ENCODE measurements at places on chromosomes 16 and 17.

- peak; percentile 90 for DNase-seq
These were observed at the start of gene EDC4 for GRCh38 chr16:67872631-67873434. Gene EDC4, plus strand, starts transcription at chr16:67873052. Its CDS starts 210 bp downstream, at chr16:67873262.

GRCh38 chr17:866568-867103, 84.5 kb downstream of the MRM3 start:
- DNase-seq: no peak

DNA sequence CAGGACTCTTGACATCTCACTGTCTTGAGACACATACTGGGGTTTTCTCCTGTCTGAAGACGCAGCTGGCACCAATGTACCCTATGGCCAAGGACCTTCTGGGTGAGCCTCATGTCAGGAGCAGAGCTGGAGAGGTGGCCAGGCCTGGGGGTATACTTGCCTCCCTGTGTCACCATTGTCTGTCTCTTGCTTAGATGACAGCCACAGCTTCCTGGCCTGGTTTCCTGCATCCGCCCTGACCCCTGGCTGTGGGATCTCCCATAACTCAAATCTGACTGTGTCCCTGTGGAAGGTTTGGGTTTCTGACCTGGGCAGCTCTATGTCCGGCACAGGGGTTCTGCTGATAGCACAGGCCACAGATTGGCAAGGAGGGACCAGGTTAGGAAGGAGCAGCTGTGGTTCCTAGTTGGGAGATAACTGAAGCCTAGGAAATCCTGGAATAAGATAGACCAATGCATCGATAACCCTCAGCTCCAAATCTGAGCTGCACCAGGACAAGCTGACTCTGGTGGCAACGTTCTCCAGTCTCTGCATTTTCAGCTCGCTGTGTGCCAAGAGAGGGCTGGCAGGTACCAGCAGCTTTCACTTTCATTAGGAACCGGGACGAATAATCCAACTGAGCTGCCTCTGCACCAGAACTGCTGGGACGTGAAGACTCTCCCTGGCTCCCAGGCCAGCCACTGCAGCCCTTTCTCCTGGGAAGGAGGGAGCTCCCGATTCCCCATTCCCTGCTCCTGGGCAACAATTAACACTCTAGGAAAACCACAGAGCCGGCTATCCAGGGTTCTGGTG, 5.0 kb downstream of the DEXI start:
- peak; percentile 68 for DNase-seq

DNA sequence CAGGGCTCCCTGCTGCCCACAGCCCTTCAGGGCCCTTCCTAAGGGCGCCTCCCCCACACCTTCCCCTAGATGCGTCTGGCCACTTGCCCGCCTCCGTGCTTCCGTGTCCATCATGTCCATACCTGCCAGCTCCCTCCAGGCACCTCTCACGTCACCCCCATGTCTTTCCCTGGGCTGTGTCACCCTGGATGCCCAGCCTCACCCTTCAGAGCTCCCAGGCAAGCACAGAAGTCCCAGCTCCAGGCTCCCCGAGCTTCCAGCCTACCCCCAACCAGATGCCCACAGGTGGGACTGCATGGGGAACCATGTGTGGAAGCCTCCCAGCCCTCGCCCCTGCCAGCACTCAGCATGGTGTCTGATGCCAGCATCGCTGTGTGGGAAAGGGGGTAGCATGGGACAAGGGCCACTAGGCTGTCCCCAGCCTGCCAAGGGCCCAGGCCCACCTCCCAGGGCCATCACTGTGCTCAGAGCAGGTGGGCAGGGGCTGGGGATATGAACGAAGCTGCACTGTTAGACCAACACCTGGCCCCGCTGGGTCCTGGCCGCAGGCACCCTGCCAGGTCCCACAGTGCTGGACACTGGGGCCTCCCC, 1.9 kb upstream of the AXIN1 start:
- no peak for DNase-seq

- DNase-seq: no peak
These were observed 66.2 kb downstream of the TNFRSF13B start for GRCh38 chr17:16905593-16906191.

GRCh38 chr17:62714016-62714777, 86.7 kb downstream of the MRC2 start:
- DNase-seq: no peak

- no peak for DNase-seq
These were observed 30.8 kb downstream of the CDIP1 start for GRCh38 chr16:4507588-4508345.

DNA sequence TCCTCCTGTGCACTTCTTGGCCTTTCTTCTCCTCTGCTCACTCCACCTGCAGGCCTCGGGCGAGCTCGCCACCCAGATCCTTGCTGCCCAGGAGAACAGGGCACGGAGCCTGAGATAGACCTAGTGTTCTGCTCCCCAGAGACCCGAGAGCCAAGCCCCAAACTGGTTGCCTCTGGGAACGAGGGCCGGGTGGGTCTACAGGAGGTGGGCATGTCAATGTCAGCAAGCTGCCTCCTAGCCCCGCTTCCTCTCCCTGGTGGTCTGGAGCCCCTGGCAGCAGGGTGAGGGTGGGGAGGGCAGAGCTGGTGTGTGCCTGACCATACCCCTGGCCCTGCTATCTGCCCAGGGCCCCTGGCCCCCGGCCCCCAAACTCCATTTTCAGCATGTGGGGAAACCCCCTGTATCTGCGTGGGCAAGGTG, 841 bp upstream of the NDRG4 start:
- DNase-seq: no peak

DNA sequence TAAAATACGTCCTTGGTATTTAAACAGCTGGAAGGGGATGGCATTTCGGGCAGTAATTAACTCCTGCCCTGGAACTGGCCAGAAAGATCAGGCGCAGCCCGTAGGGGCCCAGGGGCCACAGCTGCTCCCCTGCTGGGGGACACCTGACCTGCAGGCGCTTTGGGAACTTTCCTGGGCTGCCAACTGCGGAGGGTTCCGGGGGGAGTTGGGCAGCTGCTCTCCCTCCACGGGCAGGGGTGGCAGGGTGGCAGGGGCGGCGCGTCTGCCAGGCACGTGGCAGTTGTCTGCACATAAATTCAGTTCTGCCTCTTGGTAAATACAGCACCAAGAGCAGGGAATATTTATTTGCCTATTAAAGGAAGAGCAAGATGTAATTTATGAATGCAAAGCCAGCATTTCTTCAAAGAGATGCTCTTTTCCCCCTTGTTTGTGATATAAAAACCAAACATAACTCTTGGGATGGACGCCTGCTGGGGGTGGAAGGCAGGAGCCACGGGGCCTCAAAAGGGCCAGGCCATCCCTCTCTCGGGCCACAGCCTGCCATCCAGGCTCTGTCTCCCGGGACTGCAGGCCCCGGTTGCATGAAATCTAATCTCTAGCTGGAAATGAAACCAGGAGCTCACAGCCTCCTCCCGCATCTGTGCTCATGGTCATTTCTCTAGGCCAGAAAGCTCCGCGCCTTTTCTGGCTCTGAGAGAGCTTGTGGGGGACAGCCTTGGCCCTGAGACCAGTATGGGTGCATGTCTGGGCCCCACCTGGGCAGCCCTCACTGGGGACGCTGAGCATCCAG, 29.9 kb upstream of the CHMP6 start:
- DNase-seq: no peak

DNA sequence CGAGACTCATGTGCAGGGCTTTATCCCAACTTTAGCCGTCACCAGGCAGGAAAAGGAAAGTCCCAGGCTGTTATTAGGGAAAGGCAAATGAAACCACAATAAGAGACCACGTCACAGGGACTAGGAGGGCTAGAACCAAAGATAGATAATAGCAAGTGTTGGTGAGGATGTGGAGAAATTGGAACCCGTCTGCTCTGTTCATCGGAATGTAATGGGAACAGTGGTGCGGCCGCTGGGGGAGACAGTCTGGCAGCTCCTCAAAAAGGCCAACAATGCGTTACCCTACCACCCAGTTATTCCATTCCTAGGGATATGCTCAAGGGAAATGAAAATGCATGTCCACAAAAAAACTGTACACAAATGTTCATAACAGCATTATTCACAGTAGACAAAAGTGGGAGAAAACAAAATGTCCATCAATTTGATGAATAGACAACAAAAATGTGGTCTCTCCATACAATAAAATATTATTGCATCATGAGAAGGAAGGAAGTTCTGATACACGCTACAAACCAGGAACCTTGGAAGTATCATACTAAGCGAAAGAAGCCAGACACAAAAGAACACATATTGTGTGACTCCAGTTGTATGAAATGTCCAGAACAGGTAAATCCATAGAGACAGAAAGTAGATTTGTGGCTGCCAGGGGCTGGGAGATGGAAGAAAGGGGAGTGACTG, 19.5 kb upstream of the USP10 start:
- no peak for DNase-seq

DNA sequence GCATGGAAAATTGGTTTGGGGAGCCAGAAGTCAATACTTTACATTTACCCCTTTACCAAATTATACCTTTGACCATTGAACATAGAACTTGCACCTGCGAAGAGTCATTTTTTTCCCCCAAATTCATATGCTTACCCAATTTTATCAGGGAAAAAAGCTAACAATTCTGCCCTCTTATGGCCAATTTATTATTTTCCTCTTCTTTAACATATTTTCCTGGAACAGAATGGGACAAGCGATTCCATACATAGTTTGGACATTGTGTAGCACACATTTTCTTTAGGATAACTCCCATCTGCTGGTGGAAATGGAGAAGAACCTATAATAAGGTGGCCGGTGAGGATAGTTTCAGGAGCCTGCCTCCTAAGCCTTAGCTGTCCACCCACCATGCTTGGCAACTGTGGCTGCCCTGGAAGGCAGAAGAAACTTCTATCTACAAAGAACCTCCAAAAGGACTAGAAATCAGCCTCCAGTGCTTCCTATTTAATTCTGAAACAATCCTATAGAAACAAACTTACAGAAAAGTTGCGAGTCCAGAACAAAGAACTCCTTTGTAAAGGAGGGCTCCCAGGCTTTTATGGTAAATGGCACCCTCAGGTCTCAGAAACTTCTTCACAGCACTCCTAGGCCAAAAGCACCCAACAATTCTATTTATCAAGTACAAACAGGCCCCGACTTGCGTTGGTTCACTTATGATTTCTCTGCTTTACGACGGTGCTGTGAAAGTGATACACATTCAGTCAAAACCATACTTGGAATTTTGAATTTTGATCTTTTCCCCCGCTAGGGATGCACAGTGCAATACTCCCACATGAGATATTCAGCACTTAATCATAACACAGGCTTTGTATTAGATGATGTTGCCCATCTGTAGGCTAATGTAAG, 64.1 kb upstream of the CACNG4 start:
- DNase-seq: peak; percentile 4

GRCh38 chr17:43661699-43662412, at the start of gene MEOX1:
Gene MEOX1, minus strand, starts transcription at chr17:43661922. Its CDS starts 388 bp downstream, at chr17:43661534.
- no peak for DNase-seq

- no peak for DNase-seq
These were observed 26.6 kb upstream of the SRCIN1 start for GRCh38 chr17:38632334-38632733.

GRCh38 chr17:64974750-64975317, 55.6 kb upstream of the LRRC37A3 start:
- DNase-seq: peak; percentile 16

DNA sequence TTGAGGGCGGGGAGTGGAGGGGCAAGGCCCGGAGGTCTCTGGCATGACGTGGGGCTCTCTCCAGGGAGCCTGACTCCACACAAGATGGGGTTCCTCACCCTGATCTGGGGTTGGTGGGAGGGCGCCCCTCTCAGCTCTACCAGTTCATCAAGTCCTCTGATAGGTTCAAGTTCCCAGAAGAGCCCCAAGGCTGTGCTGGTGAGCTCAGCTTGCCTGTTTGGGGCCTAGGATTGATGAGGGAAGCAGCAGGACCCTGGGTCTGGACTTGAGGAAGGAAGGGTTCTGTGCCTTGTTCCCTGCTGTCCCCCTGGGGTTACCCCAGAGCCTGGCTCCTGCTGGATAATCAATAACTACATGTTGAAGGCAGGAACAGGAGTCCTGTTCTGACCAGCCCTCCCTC, 3.5 kb downstream of the MGAT5B start:
- DNase-seq: no peak

DNA sequence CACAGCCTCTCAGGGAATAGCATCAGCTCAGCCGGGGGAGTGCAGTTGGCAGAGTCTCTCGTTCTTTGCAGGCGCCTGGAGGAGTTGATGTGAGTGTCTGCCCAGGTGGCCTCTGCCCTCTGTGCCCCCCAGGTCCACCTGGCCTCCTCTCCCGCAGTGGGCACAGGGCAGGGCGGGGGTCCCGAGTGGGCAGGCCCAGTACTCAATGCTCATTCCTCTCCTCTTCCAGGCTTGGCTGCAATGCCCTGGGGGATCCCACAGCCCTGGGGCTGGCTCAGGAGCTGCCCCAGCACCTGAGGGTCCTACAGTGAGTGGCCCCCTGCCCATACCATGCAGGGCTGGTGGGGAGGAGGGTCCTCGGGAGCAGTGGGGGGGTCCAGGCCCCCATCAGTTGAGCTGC, 14.7 kb upstream of the CPNE2 start:
- DNase-seq: no peak

- DNase-seq: no peak
These were observed 21.5 kb downstream of the ITGAL start for GRCh38 chr16:30493941-30494488.

GRCh38 chr16:66133643-66134338, 232.7 kb upstream of the CDH5 start:
- DNase-seq: no peak

- no peak for DNase-seq
These were observed 134.1 kb upstream of the TOX3 start for GRCh38 chr16:52680993-52681392.

DNA sequence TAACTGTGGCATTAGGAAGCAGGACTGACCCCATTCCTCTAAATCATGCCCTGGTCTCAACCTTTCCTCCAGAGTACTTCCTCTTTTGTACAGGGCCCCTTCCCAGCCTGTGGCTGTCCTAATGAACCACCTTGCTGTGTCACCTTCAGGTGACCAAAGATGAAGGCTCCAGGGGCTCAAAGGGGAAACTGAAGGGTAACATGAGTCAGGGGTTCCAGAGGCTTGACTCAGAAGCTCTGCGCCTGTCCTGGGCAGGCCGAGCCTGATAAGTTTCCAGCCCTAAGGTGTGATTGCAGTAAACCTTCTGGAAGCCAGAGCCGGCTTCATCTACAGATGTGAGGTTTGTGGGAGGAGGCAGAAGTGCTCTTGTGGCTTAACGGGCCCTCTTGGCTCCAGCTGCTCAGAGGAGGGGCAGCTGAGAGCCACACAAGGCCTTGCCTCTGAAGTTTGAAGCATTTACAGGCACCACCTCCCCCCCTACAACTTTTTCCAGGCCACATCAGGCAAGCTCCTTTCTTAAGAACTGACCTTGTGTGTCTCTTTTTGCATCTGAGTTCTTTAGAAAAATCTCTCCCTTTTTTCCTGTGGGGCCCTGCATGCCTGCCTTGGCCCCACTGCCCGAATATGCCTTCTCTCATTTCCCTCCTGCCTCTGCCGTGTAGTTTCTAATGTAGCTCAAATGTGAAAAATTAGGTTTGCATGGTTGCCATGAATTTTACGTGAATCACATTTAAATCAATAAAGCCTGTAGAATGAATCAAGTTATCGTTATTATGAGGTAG, 149.9 kb downstream of the CLEC16A start:
- DNase-seq: no peak

Data from lung microvascular endothelial cell (primary cell).